ENCODE measurements at places on chromosomes 16 and 17.
A peak's percentile ranks its signal among the peaks of the same experiment; 100 is the strongest.

DNA sequence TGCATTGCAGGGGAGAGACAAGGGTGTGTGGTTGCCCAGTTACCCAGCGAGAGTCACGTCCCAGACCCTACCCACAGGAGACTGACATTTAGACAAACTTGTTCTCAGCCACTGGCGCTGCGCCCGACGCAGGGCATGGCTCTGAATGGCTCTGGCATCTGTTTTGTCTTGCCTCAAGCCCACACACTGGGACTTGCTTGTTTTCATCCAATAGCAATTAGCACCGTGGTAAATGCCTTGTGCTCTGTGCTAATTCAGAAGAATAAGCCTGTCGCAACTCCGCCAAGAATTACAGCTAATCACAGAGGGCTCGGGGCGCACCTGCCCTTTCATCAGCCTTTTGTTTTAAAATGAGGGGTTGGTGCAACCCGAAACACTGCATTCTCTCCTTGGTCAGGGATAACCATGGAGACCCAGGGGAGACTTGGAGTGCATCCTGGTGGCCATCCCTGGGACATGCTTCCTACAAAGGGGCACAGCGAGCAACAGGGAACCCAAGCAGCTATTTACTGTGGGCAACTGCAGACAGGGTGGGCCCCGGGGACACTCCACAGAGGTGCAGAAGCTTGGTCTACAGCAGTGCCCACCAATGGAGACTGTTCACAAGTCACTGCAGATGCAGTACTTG, 220.6 kb upstream of the ZFHX3 start:
- DNase-seq = no peak

DNA sequence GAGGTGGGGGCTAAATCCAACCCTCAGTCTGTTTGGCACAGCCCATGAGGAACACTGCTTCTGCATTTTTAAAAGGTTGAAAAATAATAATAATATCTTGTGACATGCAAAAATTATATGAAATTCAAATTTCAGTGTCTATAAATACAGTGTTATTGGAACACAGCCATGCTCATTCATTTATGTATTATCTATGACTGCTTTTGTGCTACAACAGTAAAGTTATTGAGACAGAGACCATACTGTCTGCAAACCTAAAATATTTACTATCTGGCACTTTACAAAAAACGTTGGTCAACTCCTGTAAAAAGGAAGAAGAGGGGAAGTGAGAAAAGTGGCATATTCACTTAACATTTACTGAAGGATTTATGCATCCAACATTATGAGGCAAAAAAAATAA, 3.1 kb downstream of the ABCA5 start:
- DNase-seq = no peak

GRCh38 chr17:9899280-9900043, 5.6 kb downstream of the RCVRN start:
- no peak for DNase-seq

- no peak for DNase-seq
Observed at GRCh38 chr16:81633680-81634379, 145.3 kb upstream of the PLCG2 start.

DNA sequence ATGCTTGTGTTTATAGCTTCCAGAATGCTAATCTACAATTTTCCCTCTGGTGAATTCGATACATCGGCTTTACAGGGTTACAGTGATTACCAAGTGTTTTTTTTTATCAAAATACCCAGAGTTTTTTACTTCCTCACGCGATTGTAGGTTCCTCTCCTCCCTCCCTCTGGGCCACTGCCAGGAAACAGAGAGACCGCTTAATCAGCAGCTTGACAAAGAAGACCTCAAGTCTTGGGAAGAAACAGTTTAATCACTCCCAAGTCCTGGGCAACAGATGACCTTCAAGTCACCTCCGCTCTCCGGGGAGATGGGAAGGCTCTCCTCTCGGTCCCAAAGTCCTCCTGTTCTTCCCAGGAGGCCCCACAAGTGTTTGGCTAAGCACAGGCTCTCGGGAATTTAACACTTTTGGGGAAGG, 23.5 kb downstream of the SMTNL2 start:
- no peak for DNase-seq

DNA sequence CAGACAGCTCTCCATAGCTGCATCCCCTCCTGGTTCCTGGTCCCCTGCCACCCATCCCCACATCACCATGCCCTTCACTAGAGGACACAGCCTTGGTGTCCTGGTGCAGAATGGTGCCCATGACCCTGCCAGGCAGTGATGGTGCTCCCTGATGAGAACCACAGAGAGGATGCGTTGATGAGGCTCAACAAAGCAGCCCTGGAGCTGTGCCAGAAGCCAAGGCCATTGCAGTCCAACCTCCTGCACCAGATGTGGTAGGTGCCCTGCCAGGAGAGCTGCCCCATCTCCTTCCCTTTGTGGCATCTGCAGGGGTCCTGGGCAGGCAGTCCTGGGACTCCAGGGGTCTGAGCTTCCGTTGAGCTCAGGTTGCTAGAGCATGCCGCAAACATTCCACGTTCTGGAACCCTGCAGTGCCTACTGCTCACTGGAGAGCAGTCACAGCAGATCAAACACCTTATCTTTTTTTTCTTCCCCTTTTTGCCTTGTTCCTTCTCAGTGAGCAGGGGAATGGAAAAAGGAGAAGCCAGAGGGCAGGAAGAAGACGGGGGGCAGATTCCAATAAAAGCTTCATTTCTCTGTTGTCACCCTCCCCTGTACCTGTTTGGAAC, 5.3 kb upstream of the EPN3 start:
- no peak for DNase-seq

GRCh38 chr17:66337866-66338485, 35.6 kb downstream of the PRKCA start:
- DNase-seq = no peak

DNA sequence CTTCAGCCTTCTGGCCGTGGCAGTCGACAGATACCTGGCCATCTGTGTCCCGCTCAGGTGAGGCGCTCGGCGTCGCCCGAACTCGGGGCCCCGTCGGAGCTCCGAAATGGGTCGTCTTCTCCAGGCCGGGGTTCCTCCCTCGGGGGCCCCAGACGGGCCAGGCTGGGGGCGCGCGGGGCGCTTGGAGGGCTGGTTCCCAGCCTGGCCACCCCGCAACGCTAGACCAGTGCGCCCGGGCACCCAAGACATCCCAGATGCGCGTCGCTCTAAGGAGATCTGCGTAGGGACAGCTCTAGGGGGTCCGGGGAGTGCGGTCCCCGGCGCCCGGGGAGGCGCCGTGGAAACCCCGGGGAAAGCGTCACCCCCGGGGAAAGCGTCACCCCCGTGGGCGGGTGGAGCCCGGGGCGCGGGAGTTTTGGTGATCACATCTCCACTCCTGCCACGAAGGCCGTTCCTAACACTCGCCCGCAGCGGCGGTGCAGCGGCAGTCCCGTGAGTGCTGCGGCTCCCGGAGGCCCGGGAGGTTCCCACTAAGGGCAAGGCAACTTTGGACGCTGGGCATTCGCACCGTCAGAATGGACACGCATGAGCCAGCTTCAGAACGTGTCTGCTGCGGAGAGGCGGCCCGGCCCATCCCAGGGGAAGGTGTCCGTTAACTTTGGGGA, 729 bp downstream of the ADORA2B start:
- no peak for DNase-seq

- no peak for DNase-seq
Observed at GRCh38 chr16:12143447-12144172, 167.1 kb downstream of the SNX29 start.

- DNase-seq = no peak
Observed at GRCh38 chr17:28325211-28325610, 6.2 kb downstream of the TMEM97 start.

DNA sequence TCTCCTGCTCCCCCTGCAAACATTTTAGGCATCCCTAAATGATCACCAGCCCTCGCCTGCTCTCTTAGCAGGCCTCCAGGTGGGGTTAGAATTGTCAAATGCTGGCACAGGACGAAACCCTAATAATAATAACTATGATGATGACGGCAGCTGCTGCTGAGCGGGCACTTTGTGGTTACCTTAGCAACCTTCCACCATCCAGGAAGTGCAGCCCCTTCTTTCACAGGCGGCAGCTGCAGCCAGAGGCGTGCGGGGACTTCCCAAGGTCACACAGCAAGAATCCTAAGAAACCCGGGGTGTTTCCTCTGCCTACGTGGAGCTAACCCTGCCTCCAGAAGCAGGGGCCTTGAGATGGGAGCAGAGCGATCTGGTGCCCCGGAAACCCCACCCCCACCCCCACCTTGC, 22.4 kb upstream of the EIF1 start:
- peak; percentile 41 for DNase-seq

GRCh38 chr16:81189100-81189664, 49.3 kb upstream of the BCO1 start:
- no peak for DNase-seq

DNA sequence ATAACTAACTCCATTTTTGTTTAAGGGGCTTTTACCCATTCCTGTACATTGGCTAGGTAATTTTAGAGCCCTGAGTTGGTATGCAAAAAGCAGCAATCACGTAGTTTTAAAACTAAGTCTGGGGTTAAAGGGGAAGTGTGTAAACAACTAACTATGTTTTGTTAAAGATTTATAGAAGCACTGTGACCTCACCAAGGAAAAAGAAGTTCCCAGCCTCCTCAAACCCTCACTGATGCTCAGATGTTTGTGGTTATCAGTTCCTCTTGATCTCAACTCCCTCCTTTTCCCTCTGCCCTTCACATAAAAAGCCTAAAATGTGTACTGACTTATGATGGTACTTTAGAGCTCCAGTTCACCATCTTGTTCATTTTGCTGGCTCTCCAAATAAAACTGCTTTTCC, 119.9 kb upstream of the IRX6 start:
- no peak for DNase-seq

DNA sequence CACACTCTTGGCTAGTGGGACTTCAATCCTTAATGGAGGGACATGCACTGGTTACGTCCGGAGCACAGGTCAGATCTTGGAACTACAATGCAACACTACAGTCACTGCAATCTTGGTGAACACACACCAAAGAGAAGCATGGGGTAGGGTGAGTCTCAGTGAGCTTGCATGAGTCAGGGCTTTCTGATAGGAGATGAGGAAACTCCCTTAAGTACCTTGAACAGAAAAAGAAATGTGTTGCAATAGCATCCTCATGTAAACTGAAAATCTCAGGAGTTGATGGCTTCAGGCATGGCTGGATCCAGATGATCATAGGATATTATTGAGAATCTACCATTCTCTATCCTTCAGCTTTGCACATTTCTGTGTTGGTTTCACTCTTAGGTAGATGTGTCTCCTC, 54.1 kb downstream of the CES1 start:
- DNase-seq = no peak

GRCh38 chr16:70253291-70254106, 1.8 kb upstream of the EXOSC6 start:
- DNase-seq = no peak

- no peak for DNase-seq
Observed at GRCh38 chr16:24507959-24508480, 31.3 kb upstream of the RBBP6 start.

- no peak for DNase-seq
Observed at GRCh38 chr16:63230421-63231040, 1194.3 kb upstream of the CDH8 start.

- no peak for DNase-seq
Observed at GRCh38 chr17:30556374-30557332, 79.4 kb downstream of the GOSR1 start.

- no peak for DNase-seq
Observed at GRCh38 chr17:74566132-74566753, 1.1 kb downstream of the CD300H start.

DNA sequence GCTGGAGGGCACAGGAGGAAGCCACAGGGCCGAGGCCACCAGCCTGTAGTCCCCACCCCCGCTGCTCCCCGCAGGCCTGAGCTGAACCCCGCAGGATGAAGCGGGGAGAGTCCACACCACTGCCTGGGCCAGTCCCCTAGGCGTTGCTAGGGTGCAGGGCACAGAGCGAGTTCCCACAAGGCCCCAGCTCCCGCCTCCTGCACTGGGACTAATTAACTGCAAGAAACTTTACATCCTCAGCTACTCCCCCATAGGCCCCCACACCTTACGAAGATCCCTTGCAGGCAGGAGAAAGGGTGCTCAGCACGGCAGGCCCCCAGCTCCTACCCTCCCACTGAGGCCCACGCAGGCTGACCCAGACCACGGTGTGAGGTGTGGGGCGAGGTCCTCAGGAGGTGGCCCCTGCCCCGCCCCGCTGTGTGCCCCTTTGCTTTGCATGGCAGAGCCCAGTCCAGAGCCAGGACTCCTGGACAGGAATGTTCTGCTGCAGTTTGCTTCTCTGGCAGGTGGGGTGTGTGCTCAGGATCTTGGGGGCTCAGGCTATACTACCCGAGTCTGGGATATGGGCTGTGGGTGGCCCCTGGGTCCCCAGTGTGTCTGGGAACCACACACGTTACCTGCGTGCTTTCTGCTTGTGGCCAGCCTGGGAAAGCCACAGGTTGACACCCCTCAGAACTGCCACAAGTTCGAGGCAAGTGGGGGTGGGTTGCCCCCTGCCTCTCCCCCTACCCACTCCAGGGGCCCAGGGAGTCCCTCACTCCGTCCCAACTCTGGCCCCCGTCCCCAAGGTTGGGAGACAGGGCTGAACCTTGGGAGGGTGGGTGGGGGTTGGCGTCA, 1.2 kb downstream of the GNG13 start:
- DNase-seq = no peak

DNA sequence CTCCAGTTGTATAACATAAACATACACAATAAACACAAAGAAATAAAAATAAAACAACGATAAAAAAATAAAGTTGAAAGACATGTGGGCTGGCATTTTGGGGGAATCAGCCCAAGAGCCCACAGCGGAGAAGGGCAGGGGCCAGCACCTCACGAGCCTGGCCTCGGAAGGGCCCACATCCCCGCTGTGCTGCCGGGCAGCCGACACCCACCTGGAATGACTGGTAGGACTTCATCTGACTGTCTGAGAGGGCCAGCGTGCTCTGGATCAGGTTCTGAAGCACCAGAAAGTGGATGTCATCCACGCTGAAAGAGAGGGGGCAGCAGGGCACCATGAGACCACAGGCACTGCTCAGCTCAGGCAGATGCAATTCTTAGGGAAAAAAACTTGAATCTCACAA, 73.5 kb downstream of the GTF3C1 start:
- DNase-seq = no peak

DNA sequence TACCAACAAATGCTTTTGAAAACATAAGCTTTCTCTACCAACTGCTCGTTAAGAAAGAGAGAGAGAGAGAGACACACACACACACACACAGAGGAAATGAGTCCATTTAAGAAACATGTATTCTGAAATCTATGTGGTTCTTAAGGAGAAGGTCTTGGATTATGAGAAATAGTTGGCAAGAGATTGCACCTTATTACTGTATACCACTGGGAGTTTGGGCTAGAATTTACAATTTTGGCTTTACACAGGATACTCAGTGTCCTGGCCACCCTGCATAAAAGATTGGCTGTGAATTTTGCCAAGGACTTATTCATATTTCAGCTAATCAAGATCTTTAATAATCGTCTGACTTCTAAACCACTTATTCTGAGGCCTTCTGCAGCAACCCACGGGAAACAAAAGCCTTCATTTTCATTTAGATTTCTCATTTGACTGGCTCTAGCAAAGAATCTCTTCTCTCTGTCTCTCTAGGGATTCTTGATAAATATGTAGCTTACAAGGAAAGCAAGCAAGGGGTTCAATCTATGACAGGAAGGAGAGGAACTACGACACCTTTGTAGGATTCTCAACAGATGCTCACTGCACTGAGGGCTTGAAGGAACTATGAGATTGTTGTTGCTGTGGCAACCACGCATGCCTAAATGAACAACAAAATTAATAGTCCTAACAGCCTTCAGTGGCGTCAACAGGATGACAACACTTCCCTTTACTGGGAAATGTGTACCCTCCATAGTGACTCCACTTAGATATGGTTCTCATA, 75.3 kb upstream of the GNAO1 start:
- DNase-seq = no peak
